ENCODE measurements at places on chromosomes 5 and 9.

DNA sequence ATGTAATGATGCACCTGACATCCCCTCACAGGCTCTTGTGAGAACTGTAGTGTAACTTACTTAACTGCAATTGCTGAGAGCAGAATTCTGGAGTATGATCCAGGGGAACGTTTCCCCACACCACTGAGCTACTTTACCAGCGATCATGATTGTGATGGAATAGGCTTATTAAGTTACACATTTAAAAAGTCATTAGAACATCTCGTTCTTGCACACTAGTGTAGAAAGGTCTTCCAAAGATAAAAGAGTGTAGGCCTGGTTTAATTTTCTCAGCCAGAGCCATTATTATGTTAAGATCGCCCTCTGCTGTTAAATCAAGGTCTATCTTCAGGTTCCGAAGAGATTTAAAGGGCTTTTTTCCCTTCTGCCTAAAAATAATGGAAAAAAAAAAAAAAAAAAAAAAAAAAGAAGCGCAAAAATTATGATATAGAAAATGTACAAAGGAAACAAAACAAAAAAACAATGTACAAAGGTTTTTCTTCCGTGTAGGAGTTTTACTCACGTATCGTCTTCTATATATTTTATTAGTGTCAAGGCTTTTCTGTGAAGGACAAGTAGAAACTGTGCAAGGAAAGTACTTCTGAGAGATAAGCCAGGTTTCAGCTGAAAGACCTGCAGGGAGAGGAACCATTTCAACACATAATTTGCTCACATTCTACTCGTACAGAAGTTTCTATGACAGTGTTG is 18.6 kb upstream of the MOB3B start:
- DNase-seq: no peak

DNA sequence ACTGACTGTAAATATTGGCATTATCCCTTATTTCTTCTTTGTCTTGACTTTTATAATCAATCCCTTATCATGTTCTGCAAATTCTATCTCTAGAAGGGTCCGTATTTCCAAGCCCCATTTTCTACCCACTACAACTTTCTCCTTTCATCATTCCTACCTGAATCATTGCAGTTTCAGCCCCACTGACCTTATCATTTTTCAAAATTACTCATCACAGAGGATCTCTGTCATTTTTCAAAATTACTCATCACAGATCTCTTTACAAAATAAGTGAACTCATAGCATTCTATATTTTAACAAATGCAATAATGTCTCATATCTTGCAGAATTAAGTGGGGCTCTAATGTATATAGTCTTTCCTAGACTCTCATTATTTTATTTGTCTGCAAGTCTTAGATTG is 256.9 kb upstream of the COX7C start:
- no peak for DNase-seq

- DNase-seq: peak; percentile 94
Measured at GRCh38 chr9:136882109-136882946, 4.0 kb upstream of the TRAF2 start.

DNA sequence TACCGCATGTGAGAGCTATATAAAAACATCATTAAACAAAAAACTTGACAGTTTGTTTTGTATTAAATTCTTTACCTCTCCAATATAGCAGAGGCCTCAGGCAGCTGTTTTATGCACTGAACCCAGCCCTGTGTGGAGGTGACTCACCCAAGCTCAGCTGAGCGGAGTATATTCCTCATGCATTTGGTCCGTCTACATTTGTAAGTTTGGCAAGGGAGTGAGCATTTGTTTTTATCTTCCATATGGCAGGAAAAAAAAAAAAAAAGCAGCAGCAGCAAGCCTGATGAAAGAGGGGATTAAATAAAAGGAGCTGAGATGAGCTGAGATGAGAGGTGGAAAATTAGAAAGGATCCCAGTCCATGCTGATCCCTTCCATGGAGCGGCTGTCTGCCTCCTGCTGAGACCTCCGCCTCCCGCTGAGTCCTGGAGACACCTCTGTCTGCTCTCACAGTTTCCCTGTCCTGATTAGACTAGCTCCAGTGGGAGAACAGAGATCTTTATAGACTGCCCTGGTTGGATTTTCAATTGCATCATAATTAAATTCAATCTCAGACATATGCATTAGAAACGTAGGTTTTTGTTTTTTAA is 112.0 kb upstream of the CTNND2 start:
- no peak for DNase-seq

DNA sequence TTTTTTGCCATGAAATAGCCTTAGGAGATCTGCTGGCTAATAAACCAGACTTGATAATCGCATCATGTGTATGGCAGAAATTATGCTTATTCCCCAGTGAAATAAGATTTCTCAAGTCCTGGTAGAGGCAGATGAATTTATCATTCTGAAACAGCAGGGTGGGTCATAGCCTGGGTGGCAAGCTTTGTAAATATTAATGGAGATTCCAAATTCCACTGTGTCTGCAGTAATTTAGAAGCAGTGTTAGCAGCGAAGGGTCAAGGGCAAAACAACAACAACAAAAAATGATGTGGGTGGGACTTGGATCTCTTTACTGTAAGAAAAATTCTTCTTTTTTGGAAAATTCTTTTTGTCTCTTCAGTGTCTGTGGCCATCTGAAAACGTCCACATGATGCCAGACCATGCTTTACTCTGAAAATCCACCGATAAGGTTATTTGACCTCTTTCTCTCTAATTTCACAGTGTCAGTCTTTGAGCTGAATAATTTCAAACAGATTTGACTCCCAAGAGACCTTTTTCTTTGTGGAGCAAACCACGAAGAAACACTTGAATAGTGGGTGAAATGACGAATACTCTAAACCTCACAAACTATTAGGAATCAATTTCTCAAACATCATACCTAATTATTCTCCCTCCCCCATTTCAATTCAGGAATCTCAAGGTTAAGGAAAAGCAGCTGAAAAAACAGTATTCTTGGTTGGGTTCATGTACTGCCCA is 106.0 kb upstream of the RPS23 start:
- DNase-seq: no peak

- no peak for DNase-seq
Measured at GRCh38 chr9:95230046-95230445, 87.5 kb downstream of the FANCC start.
